Left forelimb (tissue), 1 donor: ENCODE measurements at places on chromosomes 2 and 18.

DNA sequence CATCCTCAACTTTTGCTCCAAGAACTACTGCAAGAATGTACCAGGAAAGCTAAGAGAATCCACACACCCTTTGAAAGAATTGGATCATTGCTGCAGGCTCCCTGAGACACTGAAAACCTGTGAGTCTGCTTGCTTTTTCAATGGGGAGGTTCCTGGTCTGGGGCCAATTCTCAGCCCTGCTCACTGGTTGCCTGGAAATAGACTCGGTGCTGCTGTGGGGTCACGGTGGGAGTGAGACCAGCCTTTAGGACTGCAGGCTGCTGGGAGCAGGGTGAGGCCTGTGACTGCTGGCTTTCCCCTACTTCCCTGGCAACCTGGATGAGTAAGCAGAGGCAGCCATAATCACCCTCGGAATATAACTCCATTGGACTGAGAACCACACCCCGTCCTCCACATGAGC is 569.3 kb downstream of the DPP10 start:
- DNase-seq = no peak

GRCh38 chr2:212379103-212379502 is 159.5 kb downstream of the ERBB4 start:
- no peak for DNase-seq

GRCh38 chr18:21457179-21457535 is 143.3 kb downstream of the ESCO1 start:
- no peak for DNase-seq

DNA sequence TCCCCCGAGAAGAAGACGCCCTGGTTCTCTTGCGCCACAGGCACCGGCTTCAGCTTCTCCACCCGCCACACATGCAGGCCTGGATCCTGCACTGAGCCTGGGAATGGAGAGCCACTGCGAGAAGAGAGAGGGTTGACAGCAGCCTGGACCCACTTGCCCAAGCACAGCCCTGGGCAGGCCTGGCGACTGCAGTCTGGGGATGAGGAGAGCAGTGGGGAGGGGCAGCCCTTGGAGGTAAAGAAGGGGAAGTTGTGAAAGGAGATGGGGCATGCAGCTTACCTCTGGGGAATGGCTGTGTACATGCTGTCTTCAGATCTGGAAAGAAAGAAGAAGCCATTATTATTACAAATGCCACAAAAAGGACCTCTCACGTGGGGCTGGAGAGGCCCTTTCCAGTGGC is 8.3 kb downstream of the CAPG start:
- peak; percentile 4 for DNase-seq

DNA sequence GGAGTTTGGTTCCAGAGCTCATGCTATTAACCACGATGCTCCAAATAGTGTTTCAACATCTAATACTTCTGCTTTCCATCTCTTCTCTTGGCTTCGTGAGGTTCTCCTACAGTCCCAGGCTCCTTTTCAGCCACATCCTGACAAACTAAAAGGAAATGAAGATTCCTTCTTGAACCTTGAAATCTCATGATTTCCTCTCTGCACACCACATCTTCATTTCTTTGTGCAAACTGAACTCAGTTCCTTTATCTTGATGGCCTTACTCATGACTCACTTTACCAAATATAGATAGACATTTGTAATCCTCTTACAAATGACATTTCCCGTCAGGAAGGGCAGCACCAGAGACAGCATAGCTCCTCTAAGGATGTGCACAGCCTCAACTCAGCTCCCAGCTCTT is 50.0 kb upstream of the ITGA4 start:
- no peak for DNase-seq

DNA sequence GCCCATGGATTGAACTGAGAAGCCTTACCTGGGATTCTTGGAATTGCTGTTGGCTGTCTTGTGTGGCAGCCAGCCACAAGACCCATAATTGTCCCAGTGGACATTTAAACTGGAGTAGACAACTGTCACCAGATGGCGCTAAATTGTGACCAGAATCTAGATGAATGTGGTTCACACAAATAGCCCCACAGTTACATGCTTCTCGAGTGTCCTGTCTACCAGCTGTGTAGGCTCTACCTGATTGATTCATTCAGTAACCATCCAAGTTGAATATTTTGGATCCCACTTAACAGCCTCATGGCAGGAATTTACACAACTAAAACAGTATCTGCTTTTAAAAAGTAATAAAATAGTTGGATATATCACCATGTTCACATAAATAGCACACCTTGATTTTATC is 73.2 kb downstream of the MAP4K4 start:
- DNase-seq = no peak

GRCh38 chr2:127064642-127065250 is 42.2 kb downstream of the BIN1 start:
- peak; percentile 86 for DNase-seq

GRCh38 chr18:5986257-5986931 is 91.1 kb upstream of the TMEM200C start:
- DNase-seq = no peak

DNA sequence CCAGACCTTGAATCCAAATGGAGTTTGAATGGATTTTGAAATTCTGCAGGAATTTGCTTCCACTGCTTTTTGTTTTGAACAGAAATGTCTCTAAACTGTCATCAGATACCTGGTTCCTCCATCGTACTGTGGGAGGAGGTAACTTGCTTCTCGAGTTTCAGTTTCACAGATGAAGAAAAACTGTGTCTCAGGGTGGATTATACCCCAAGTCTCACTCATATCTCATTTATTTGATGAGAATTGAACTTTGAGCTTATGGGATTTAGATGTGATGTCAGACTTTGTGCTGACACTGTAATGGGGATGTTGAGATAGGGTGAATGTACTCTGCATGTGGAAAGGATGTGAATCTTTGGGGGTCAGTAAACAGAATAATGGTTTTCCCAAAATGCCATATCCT is 107.5 kb downstream of the GORASP2 start:
- DNase-seq = no peak

DNA sequence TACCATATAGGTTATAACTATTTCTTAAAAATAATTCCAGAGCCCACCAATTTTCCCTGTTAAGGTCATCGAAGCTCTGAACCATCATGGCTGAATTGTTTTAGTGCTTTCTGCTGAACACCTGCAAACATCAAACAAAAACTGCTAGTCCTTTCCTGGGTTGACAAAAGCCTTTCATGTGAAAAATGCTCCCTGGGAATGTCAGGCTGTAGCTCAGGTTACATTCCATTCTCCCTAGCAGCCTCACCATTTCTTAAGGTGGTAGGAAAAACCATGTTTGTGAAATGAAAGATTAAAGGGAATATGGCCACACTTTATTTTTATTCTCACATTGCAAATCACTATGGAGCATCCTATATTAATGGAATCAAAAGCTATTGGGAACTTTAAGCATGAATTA is 5.7 kb downstream of the TCF4 start:
- DNase-seq = no peak

DNA sequence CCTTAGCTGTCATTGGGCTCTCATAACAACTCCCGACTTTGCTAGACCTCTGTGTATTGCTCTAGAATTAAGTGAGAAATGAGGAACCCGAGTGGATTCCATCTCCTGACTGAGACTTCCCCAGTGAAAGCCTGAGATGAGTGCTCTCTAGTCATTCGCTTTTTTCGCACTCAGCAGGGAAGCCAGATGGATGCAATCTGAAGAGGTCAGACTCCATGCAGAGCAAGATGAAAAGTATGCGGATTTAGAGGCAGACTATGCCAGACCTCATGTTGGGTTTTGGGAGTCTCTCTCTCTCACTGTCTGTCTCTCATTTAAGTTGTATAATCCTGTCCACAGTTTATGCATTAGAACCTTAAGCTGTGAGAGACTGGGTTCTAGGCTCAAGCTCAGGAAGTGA is 88.6 kb downstream of the SLC5A7 start:
- no peak for DNase-seq

DNA sequence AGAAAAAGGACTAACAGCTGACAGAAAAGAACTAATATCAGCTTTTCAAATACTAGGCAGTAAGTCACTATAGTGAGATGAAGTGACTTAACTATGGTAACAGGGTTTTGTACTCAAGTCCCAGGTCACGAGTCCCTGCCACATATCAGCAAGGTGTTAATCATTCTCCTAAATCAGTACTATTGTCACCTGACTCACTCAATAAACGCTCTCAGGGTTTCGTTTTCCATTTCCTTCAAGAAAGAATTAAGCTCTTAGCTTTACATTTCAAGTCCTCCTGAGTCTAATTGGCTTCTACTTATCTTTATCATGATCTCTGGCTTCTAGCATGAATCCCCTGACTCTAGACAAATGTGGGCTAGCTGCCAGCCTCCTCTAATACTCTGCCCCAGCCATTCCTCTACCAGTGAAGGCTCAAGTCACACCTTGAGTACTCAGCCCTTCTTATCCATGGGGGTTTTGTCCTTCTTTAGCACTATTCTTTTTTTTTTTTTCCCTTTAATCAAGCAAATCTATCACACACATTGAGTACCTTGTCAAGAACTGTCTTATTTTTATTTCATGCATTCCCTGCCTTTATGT is 20.0 kb downstream of the BUB1 start:
- no peak for DNase-seq

DNA sequence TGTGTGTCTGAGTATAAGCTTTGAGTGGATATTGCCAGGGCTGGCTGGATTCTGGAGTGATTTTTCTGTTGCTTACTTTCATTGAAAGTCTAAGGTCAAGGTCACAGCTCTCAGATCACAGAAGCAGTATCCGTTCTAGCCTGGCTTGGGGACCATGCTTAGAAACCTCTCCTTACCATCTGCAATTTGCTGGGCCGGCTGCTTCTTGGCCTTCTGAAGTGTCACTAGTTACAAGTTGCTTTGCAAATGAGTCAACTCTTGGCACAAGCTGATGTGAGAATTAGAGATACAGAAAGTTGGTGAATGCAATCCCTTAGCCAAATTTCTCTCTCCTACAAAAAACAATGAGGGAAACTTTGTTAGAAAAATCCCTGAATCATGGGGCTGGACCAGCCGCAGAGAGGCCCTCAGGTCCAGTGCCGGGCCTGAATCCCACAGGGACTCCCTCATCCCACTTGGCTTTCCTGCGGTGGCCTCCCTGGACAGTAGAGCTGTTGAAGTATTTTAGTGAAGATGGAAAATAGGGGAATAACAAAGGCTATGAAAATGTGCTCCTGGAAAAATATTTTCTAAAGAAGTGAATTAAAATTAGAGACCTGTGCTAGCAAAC is 92.7 kb upstream of the CNGA3 start:
- no peak for DNase-seq

- no peak for DNase-seq
These were observed 83.3 kb downstream of the PIEZO2 start for GRCh38 chr18:11066038-11066437.

- no peak for DNase-seq
These were observed 12.7 kb downstream of the CCNYL1 start for GRCh38 chr2:207724113-207724512.

DNA sequence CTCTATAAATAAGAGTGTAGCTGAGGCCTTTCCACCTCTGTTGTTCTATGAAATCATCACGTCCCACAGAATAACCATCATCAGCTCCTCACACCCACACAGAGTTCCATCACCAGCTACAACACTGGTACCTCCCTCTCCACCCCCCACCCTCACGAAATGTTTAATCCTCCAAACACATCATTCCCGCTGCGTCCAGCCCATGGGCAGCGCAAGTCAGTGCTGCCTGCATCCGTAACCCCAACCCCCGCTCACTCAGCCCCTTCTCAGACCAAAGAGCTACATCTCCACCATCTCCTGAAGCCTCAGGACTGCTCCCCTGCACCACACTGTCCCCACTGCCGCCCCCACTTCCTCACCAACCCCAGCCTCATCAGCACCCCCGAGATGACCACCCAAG is 19.4 kb downstream of the DNMT3A start:
- DNase-seq = no peak

DNA sequence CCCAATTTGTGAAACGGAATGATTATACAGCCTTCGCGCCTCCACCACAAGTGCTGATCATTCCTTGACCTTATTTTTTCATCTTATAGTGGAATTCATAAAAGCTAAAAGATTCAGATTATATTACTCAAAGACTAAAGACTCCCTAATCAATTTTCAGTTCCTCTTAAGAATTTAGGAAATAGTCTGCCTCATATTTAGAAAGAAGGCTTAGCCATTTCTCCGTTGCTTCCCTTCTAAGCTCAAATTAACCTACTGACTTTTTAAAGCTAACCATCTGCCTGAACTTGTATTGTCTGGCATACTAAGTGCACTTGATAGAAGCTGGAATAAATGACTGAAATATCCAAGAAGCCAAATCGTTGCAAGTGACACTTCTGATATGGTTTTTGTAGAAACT is 44.7 kb downstream of the HNRNPLL start:
- no peak for DNase-seq

GRCh38 chr2:85468096-85468703 is 49.7 kb downstream of the SH2D6 start:
- DNase-seq = no peak

GRCh38 chr2:81061016-81061415 is 756.5 kb upstream of the LRRTM1 start:
- no peak for DNase-seq

GRCh38 chr2:118167026-118167425 is 78.8 kb downstream of the INSIG2 start:
- no peak for DNase-seq

DNA sequence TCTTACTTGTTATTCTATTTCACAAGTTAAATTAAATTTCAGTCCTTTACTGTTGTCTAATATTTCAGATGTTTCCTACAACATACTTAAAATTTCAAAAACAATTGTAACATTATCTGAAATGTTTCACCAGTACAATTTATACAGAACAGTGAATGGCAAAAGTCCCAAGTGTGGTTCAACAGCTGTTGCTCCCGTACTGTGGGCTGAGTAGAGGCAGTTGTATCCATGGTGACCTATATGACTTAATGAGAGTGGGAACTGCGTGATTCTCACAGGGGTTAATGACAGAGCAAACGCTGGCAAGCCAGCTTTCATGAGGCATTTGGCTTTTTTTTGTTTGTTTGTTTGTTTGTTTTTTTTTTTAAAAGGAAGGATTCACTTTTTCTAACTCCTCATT is 5.3 kb upstream of the PLCL1 start:
- no peak for DNase-seq

DNA sequence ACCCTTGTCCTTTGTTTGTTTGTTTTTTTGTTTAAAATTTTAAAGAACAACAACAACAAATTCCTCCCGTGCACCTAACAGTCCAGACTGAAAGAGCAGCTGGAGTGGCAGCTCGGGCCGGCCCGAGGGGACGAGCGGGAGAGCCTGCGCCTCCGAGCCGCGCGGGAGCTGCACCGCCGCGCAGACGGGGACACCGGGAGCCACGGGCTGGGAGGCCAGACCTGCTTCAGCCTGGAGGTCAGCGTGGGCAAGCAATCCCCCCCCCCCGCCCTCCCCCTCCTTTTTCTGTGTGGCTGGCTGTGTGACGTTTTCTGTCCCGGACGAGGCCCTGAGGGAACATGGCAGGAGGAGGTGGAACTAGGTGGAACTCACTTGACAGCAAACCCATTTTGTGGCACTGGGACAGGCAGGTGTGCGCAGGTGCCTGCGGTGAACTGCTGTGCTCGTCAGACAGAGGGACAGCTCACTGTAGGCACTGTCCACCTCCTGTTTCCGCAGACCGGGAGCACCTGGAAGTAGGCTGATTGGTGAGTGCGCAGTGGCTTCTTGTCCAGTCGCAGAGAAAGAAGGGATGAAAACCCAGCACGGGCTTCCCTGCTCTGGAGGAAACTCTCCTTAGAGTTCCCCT is 80.6 kb downstream of the MTCL1 start:
- no peak for DNase-seq
